ENCODE measurements at places on chromosomes 1 and 21. TPM values are rescaled to one million over a fixed set of nuclear protein-coding genes. Genes with fewer than 3 reads are reported as not detected.

DNA sequence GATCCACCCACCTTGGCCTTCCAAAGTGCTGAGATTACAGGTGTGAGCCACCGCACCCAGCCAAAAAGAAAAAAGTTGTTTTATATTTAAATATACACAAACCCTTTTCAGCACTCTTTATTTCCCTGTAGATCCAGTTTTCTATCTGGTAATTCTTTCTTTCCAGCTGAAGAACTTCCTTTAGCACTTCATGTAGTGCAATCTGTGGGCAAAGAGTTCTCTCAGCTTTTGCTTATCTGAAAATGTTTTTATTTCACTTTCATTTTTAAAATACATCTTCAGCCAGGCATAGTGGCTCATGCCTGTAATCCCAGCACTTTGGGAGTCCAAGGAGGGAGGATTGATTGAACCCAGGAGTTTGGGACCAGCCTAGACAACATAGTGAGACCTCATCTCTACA, 28.5 kb upstream of the HYI start:
- no peak for DNase-seq
- no peaks in the 10 kb centered on the region for H3K4me1 ChIP-seq
- no peak overlapping the region for H3K27ac ChIP-seq
- no peak overlapping the region for H3K4me3 ChIP-seq
- no peaks in the 10 kb centered on the region for H3K36me3 ChIP-seq

- H3K36me3 ChIP-seq: no peaks in the 10 kb centered on the region
- H3K4me1 ChIP-seq: no peaks in the 10 kb centered on the region
- no peak overlapping the region for H3K27ac ChIP-seq
- no peak overlapping the region for H3K4me3 ChIP-seq
- H3K27me3 ChIP-seq: no peaks in the 10 kb centered on the region
Observed at GRCh38 chr1:187725216-187725615, 896.5 kb downstream of the PLA2G4A start.

DNA sequence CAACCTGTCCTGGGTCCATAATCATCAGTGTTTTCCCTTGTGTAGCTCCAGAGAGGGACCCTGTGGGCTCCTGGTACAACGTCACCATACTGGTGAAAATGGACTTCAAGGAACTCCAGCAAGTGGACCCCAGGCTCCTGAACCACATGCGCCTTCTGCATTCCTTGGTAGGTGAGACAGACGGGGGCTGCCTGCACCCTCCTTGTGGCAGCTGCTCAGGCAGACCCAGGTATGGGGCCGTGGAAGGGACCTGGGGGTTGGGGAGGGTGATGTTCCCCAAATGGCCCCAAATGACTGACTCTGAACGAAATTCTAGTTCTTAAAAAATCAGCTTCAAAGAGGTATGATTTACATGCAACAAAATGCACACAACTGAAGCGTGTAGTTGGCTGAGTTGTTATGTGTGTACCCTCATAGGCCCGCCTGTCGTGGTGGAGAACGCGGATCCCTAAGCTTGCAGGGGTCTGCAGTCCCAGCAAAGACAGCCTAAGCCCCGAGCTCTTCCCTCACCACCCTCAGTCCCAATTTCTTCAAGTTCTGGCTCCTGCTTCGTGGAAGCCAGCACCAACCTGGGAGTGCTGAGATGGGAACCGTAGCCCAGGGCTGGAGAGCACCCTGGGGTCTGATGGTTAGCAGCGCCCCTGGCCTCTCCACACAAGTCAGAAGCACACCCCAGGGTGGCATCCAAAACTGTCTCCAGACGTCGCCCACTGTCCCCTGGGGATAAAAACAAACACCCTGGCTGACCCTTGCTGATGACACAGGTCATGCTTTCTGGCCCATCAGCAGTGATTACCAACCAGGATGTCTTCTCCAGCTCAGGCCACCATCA, 14.3 kb downstream of the UMODL1 start:
- H3K27me3 ChIP-seq: no peaks in the 10 kb centered on the region
- H3K36me3 ChIP-seq: no peaks in the 10 kb centered on the region
- DNase-seq: no peak

GRCh38 chr1:240993004-240993403, 364.0 kb downstream of the RGS7 start:
- no peak overlapping the region for H3K4me3 ChIP-seq
- H3K27ac ChIP-seq: no peak overlapping the region

GRCh38 chr1:34178072-34178471, 1.4 kb downstream of the C1orf94 start:
- no peaks in the 10 kb centered on the region for H3K36me3 ChIP-seq
- H3K27ac ChIP-seq: no peak overlapping the region
- no peaks in the 10 kb centered on the region for H3K4me1 ChIP-seq
- H3K4me3 ChIP-seq: no peak overlapping the region

Gene CDC42
- total RNA-seq: 211 TPM

DNA sequence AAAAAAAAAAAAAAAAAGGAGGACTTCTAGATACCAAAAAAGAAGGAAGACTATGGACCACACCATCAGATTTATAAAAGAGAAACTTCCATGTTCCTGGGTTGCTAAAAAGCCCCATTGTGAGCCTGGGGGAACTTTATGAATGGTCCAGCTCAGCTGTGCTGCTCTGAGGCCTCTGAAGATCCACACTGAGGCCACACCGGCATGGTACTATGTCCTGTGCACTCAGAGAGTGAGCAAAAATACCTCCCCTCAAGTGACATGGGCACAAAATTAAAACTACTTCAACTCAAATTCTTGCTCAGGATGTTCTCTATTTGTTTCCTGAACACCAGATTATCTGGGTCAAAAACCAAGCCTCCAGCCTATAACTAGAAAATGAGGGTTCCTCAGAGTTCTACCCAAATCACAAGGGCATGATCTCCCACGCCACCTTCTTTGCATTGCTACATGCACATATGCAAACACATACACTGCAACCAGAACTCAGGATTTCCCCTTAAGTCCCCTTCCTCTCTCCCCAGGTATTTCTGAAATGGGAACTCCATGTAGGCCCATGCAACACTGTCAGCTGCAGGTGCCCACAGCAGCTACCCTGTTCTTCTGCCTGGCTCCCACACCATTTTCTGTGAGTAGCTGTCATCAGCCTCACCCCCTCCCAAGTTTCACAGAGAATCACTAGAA, 94.4 kb downstream of the SH3GLB1 start:
- H3K4me1 ChIP-seq: no peaks in the 10 kb centered on the region
- H3K36me3 ChIP-seq: no peaks in the 10 kb centered on the region
- H3K27me3 ChIP-seq: no peaks in the 10 kb centered on the region
- H3K4me3 ChIP-seq: no peak overlapping the region
- no peak for DNase-seq

DNA sequence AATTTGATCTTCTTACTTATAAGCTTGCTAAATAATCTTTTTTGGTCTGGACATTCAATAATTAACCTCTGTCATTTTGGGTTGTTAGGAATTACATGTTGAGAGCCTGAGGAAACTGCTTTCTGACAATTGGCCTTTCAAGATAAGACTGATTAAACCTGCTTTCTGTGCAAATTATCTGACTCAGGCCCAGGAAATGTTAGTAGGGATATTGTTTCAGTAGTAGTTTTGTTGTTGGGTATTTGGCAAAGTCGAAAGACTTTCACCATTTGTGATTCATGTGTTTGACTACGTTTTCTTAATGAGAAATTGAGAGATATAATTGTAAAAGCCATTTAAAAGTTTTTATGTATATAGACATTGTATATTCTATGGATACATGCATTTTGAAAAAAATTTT, 81.1 kb upstream of the GPR88 start:
- no peak for DNase-seq
- no peaks in the 10 kb centered on the region for H3K4me1 ChIP-seq
- no peaks in the 10 kb centered on the region for H3K27me3 ChIP-seq
- H3K27ac ChIP-seq: no peak overlapping the region

Measured in aorta (tissue), 5 donors.